ENCODE measurements at places on chromosomes 16 and 17.
A peak's percentile ranks its signal among the peaks of the same experiment; 100 is the strongest.

DNA sequence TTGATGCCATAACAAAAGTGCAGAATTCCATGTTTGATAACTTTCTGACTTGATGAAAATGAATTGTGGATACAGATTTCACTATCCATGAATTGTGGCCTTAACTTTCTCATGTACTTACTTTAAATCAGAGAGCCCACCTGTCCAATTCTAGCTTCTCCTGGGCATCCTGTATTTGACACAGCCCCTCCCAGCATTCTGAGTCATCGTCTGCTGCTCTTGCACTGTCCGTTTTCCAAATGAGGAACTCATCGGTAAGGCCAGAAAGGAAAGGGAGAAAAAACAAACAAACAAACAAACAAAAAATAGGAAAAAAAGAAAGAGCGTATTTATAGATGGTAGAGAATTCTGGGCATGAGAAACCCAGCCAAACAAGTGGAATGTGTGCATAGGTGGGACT is 361.6 kb downstream of the WWOX start:
- DNase-seq: no peak

GRCh38 chr16:80932708-80933095 is 74.0 kb downstream of the CMC2 start:
- DNase-seq: no peak

DNA sequence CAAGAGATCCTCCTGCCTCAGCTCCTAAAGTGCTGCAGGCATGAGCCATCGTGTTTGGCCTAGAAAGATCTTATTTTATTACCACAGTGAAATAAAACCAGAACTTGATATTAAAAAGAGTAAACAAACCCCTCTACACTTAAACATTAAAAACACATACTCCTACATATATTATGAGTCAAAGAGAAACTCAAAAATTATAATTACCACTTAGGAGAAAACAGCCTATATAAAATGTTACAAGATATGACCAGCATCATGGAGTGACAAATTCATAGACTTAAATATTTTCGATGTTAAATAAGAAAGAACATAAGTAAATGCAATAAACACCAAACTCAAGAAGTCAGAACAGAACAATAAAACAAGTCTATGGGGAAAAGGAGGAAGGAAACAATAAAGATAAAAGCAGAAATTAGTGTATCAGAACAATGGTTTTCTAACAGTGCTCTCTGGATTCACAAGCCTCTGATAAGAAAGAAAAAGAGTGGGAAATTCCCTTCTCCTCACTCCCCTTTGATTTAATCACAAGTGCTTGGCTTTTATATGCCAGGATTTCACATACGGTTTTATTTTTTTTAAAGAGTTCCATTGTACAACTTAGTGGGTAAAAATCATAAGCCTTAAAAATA is 23.0 kb downstream of the SKAP1 start:
- DNase-seq: no peak

DNA sequence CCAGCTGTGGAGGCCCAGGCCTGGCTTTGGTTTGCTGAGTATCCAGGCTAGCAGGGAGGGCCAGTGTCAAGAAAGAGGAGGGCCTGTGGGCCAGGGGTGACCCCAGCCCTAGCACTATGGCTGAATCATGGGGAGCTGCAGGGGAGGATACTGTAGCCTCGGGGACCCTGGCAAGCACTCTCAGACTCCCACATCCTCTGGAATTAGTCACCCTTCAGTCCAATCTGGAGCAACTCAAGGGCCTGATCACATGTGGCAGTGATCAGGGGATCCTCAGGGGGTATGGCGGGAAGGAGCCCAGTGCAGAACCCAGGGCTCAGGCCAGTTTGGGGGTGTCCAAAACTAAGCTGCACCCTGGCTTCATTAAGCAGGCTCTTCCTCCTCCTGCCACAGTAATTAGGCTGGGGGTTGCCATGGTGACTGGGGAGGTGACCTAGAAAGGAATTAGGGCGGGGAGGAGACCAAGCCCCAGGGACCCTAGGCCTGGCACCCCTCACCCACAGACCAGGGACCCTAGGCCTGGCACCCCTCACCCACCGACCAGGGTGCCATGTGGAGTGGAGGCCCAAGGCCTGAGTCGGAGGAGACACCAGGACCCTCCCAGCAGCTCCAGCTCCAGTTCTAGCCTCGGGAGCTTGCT is 5.8 kb downstream of the NLGN2 start:
- no peak for DNase-seq

- DNase-seq: no peak
These were observed 14.4 kb upstream of the GJD3 start for GRCh38 chr17:40378966-40379365.

DNA sequence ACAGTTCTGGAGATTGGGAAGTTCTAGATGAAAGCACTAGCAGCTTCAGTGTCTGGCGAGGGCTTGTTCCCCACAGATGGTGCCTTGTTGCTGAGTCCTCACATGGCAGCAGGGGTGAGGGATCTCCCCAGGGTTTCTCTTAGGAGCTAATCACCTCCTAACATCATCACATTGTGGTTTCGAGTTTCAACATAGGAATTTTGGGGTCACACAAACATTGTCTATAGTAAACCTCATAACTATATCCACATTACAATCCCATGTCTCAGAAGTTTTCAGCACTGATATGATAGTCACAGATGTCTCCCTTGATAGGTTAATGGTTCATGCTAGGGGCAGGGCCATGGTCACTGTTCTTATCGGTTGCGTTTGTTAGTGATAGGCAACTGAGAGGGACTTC is 13.8 kb downstream of the CLUAP1 start:
- DNase-seq: no peak

DNA sequence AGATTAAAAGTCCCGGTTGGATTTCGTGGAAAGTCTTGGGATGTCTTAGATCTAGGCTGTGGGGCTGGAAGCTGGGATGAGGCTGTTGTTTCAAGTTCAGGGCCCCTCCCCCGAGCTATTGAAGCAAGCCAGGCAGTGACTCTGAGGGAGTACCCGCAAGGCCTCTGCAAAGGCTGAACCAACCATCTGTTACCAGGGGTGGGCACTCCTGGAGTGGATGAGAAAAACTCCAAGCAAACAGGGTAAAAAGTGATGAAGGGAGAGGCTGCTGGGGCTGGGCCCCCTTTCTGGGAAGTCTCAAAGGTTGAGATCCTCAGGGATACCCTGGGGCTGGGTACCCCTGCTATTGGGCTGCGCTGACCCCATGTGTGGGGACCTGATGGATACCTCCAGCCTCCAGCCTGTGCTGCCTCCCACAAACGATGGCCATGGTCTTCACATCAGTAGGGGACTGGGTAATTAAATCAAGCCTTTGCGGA is 82.4 kb upstream of the KIFC3 start:
- DNase-seq: no peak

DNA sequence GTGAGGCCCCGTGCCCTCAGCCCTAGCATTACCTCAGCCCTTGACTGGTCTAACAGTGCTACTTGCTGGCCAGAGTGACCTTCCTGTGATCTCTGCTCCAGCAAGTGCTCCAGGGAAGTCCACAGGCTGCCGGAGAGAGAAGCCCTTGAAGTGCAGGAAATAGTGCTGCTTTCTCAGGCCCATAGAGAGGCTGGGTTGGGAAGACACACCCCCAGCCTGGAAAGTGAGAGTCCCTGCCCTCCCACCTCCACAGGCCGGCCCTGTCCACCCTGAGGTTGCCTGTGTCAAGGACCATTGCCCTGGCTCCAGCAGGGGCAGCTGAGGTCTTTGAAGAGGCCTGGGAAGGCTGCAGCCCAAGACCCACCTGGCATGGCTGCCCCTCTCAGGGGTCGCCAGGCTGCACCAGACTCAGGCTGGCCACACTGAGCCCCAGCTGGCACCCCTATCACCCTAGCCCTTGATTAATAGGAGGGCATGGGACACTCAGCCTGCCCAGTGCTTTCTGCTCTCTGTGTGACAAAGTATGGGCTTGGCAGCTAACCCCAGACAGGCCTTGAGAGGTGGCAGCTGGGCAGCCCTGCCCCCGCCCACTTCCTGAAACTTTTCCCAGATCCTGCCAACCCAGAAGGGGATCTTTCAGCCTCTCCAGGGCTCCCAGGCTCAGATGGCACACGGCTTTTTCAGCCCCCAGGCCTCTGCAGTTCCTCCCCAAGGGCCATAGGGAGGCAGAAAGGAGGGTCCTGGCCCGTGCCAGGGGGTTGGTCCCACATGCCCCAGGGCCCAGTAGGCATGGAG is 21.7 kb downstream of the ATP6V0D1 start:
- peak; percentile 90 for DNase-seq

DNA sequence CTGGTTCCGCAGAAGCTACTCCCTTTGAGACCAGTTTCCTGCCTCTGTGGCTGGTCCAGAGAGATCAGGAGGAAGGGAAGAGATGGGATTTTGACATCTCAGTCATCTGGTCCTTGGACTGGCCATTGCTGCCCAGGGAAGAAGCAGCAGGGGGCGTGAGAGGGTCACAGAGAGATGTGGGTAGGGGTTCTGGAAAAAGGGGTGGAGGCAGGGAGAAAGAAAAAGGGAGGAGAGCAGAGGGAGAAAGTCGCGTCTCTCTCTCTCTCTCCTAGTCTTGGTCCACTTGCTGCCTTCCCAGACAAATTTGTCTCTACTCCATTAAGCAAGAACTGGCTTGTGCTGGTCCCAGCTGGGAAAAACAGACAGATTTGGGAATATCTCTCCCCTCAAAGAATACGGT is 4.4 kb downstream of the SHBG start:
- peak; percentile 62 for DNase-seq

- DNase-seq: no peak
These were observed 1.0 kb upstream of the MFAP4 start for GRCh38 chr17:19387921-19388521.

- DNase-seq: no peak
These were observed 8.6 kb downstream of the ATP2A3 start for GRCh38 chr17:3955673-3955988.

GRCh38 chr17:49836111-49837030 is 11.5 kb downstream of the TAC4 start:
- DNase-seq: peak; percentile 28

DNA sequence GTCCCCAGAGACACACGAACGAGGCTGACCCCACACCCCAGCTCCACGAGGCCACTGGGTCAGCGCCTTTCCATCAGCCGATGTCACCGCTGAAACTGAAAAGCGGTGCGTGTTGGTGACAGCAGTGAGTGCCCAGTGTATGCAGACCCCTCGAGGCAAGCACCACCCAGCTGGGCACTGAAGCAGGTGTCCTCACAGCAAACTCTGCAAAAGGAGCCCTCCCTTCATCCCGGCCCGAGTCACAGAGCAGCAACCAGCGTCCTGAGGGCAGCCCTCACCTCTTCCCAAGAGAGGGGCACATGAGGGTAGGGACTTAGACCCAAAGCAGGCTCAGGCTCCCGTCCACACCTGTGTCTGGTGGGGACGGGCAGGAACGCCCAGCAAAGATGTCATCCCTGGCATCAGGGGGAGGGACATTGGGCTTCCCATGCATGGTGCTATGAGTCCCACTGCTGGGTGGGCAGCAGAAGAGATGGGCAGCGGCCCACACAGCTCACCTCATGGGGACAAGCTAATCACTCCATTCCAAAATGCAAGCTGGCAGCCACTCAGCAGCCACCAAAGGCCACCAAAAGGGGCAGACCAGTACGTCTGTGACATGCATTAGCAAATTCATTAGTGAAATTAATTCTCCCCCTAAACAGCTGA is 49.2 kb downstream of the RBFOX3 start:
- DNase-seq: no peak

- no peak for DNase-seq
These were observed 364.0 kb downstream of the NPIPA8 start for GRCh38 chr16:17972460-17972943.

DNA sequence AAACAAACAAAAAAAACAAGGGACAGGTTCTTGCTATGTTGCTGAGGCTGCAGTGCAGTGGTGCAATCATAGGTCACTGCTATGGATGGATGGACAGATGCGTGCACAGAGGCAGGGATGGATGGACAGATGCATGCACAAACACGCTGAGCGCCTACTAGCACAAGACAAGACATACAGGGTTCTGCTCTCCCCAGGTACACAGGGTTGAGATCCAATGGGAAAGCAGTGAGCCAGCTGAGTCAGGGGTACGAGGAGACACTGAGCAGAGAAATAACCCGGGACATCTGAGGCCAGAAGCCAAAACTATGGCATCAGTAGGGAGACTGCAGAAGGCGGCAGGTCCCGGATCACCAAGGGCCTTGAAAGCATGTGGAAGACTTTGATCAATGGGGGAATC is 6.2 kb downstream of the IL32 start:
- no peak for DNase-seq

GRCh38 chr16:65222536-65222935 is 100.7 kb upstream of the CDH11 start:
- DNase-seq: no peak

- DNase-seq: peak; percentile 93
These were observed 34.6 kb downstream of the PRMT7 start for GRCh38 chr16:68345351-68345810.

DNA sequence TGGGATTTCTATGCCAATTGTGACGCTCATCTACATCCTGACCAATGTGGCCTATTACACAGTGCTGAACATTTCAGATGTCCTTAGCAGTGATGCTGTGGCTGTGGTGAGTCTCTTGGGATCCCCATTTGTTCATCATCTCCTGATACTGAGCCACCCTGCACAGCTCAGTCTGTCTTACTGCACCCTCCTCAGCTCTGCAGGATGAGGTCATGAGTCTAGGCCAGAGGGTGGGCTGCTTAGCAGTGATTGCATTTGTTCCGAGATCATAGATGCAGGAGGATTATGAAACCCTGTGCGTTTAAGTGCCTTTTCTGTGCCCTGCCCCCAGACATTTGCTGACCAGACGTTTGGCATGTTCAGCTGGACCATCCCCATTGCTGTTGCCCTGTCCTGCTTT is 19.5 kb downstream of the SLC7A6OS start:
- DNase-seq: no peak

DNA sequence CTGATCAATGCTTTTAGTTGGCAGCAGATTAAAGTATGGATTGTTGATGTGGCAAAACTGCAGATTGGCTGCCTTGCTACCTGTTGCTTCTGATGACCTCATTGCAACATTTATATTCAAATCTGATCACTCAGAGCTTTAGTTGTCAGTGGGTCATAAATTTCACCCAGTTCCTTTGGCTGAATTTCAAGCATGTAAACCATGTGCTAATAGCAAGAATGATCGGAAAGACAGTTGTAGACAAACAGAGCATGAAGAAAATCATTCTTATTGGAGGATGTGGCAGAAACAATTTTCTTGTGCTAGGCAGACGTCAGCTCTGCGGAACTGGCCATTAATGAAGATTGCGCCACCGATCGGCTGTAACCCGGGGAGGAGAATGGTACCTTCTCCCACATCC is 346.6 kb upstream of the EEF2KMT start:
- DNase-seq: no peak

GRCh38 chr17:77771587-77771986 is 186.9 kb upstream of the TNRC6C start:
- DNase-seq: no peak

- no peak for DNase-seq
These were observed 26.8 kb downstream of the KNOP1 start for GRCh38 chr16:19691161-19691711.

DNA sequence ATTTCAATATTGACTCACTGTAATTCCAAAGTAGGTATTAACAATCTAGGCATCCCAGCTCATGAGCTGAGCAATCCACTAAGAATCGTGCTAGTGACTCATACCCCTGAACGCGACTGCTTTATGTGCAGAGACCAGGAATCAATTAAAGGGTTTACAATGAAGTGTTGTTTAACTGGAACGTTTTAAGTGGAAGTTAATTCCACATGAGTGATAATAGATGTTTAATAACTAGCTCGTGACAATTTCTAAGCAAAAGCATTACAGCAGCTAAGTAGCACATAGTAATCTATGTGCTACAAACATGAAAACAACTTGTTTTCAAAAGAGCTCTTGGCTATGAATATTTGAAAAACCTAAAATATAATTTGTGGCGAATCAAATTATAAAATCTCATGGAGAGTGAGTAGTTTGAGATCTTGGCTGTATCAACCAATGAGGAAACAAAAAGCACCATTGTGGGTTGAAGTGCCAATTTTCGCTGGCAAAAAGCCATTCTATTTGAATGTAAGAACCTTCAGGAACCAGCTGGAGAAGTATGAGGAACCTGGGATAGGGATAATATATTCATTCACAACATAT is 9.4 kb downstream of the GJC1 start:
- DNase-seq: peak; percentile 61

All from myocyte (in vitro differentiated cells).